Activated CD8-positive, alpha-beta memory T cell treated with anti-CD3 and anti-CD28 coated beads for 4 hours (primary cell): ENCODE measurements at places on chromosomes 6 and 20.

DNA sequence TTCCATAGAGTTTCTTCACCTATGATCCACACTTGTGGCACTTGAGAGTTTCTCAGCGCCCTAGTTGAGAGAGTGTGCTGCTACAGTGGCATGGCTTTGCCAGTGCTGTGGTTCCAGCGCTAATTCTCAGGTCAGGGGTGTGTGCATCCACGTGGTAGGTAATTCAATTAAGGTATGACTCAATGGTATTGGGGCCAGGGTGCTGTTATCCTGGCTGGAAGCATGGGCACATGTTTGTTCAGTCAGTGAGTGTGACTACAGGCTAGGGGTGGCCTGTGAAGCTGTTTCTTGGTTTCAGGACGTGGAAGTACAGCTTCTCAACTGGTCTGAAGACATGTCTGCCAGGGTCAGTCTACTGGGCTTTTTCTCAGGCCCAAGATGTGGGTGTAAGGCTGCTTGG lies 3.0 kb upstream of the SEMG2 start:
- DNase-seq = no peak

DNA sequence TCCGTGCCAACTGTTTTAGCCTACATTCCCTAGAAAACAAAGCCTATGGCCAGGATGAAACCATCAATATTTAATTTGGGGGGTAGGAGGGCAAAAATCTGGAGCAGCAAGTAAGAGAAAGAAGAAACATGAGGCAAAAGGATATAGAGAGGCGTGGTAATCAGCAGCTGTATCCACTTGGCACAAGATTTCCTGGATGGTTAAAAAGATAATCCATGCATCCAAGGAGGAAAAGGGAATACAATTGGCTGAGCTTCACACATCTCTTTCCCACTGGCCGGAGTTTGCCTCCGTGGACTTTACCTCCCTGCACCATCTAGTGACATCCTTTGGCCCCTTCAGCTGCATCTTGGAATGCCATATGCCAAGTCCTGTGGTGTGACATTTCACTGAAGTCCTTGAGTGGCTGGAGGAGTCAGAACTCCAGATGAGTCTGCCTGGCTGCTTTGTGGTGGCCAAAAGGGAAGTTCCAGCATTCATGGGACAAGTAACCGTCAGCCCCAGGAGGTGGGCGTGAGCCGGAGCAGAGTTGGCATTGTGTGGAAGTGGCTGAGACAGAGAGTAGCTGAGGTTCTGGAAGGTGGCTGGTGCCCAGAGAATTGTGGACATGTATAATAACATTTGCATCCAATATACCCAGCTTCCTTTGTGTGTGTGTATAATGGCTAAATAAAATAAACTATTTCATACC lies 13.7 kb upstream of the TMX4 start:
- DNase-seq = no peak

- DNase-seq = no peak
Observed at GRCh38 chr6:168196385-168196860, 117.4 kb upstream of the FRMD1 start.

DNA sequence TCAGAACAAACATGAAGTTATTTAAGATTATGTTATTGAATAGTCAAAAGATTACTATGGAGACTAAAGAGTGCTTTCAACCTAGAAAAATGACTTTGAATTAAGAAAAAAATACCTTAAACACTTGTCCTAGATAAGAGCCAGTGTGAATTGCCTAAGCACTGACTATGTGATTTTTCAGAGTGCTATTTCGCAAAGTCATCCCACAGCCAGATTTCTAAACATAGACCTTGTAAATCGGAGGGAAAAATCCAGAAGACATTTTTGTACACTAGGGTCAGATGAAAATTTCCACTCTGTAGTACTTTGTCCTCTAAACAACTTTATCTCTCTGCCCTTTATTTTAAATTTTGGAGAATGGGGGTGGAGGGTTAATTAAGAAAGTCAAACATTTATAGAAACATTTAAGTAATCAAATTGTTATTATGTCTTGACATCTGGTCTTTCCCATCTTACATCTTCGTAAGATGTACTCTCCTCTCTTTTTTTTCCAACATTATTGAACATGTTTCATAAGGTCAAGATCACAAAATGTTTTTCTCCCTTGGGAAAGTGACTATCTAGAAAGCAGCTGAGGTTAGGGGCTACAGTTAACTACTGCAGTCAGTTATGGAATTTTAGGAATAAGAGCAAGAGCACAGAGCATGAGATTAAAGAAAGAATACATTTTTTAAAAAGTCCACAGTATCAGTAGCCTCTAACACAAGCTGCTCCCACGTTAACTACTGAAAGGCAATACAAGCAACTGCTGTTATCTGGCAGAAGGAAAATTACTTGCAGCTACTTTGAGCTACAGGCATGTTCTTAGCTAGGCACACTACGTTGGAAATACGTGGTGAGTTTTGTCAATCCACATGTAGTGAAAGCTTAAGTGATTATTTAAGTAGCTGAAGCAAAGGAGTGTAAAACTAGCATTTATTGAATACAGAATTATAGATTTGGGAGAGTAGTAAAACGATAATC lies 648.5 kb downstream of the HTR1B start:
- DNase-seq = no peak

DNA sequence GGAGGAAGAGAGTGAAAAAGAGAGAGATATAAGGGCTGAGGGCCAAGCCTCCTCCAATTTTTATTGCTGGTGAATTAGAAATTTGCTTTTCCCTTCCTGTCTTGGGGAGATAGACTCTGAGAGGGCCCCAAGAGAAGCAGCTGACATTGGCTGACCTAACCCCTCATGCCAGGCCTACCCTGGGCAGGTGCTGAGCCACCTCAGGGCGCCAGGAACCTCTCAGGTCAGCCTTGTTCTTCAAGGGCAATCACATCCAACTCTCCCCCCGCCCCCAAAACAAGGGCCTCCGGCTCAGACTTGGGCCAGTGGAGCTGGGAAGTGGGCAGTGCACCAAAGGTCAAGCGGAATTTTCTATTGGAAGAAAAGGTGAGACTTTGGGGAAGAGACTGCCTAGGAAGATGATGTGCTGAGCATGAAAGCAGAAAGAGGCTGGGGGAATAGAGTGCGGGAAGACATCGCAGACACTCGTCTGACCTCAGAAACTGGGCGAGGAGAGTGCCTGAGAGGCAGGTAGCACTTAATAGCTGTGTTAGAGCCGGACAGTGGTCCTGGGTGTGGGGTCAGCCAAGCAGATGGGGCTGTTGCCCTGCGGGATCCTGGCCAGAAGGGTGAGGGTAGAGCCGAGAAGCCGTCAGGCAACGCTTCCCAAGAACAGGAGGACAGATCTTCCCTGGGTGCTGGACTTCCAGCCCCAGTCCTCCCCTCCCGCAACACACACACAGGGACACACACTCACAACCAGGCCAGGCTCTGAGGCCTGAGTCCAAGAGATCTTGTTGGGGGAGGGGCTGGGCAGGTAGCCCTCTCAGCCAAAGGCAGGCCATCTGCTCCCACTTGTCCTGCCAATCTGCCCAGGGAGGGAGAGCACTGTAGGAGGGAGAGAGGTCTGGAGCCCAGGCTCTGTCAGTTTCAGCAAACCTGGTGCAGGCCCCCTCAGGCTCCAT lies 3.7 kb upstream of the FASTKD5 start:
- no peak for DNase-seq

DNA sequence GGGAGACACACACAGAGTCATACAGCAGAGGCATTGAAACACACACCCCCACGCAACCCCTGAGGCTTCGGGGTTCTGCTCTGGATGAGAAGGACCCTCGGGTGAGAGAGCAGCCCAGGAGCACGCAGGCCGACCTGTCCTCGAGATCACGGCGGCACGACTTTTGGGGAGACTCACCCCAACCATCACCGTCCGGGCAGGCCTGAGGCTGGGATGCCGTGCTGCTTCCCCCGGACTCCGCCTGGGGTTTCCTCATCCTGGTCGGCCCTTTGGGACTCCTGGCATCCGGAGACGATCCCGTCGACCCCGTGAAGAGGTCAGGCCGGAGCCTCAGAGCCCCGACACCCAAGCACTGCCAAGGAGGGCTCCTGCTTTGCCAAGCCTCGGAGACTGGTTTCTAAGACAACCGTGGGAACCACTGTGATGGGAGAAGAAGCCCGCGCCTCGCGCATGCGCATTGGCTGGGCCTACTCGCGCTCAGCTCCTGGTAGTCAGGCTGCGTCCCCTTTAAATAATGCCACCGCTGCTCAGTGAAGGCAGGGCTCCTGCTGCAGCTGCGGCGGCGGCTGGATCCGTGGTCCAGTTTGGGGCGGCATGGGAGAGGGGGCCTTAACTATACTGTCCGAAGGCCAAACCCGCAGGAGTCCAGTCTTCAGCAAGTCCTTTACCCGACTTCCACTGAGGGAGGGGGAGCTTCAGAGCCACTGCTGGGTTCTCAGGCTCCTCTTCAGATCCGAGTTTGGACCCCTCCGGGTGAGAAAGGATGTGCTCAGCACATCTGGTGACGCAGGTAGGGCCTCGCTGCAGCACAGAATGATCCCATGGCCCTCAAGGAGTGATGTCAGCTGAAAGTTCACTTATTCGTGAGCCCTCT lies 171.4 kb upstream of the ZNF337 start:
- DNase-seq = no peak

- DNase-seq = no peak
Observed at GRCh38 chr20:58788896-58789544, 61.7 kb downstream of the GNAS-AS1 start.

- no peak for DNase-seq
Observed at GRCh38 chr6:164409309-164410009, 899.9 kb downstream of the C6orf118 start.

DNA sequence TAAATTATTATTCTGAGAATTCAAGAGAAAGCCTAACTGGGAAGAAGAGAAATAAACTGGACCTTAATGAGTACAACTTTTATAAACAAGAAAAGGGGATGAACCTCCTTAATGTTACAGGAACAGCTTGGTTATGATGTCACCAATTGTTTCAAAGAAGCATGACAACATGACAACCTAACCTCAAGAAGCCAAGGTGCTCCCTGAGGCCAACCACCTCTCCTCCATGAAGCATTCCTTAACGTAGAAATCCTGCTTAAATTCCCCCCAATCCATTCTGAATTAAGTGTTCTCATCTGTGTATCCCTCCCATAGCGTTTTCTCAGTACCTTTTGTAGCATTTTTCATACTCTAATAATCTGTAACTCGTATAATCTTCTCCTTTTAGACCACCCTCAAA lies 1.7 kb downstream of the HBS1L start:
- DNase-seq = no peak

- no peak for DNase-seq
Observed at GRCh38 chr6:151005896-151006632, 140.6 kb downstream of the MTHFD1L start.

DNA sequence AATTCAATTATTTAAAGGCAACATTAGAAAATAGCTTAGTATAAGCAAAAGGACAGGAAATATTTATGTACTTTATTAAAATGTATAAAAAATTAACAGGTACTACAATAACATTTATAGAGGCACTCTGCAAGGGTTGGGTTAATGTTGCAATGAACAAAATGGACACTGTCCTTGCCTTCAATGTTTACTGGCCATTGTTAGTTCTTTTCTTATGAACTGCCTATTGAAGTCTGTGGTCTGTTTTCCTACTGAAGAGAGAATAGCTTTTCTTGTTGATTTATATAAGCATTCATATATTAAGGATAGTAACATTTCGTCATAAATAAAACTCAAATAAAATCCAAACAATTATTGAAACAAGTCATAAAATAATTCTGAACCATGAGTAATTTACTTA lies 135.3 kb upstream of the BEND6 start:
- no peak for DNase-seq

- DNase-seq = peak; percentile 83
Observed at GRCh38 chr6:35727935-35728682, 8.7 kb upstream of the ARMC12 start.

DNA sequence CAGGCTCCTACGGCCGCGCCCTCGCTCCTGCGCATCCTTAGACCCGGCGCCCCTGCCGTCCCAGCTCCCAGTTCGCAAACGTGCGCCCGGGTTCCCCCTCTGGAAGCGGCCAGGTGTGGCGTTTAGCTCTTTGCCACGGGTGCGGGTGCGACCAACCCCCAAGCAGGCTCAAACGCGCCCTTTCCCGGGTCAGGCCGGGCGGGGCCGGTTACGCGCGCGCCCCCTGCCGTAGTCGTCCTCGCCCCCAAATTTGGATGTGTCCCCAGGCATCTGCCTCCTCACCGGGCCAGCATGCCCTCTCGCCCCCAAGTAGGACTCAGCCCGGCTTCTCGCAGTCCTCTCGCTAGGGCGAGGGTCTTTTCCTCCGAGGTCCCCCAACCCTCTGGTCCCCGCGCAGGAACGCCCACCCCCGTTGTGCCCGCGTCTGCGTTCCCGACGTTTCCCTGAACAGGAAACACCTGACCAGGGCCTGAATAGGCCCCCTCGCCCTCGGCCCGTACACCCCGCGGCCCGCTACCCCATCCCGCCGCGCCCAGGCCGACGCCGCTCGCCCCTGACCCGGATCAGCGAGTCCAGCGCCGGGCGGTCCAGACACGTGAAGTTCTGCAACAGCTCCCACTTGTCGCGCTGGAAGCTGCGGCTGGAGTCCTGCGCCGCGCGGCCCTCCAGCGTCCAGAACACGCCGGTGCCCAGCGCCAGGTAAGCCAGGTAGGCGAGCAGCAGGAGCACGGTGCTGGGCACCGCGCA lies 520 bp downstream of the KCNK17 start:
- no peak for DNase-seq
